ENCODE measurements at places on chromosomes 1 and 21.

- no peak for DNase-seq
Observed at GRCh38 chr1:53967409-53968124, 21.4 kb downstream of the LRRC42 start.

DNA sequence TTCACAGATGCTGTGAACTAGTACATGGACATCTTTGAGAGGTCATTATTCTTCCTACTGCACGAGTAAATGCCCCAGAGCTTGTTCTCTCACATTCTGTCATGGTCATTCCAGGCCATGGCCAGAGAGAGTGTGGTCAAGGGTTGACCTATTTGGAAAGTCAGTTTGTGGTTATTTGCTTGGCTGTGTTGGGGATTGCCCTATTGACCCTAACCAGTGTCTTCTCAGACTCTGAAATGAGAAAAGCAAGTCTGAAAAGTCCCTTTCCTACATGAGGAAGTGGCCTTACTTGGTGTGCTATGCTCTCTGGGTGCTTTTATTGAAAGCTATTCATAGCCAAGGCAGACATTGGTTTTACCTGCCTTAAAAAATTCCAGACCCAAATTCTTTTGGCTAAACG lies 26.6 kb downstream of the CLIC6 start:
- DNase-seq, result no peak

DNA sequence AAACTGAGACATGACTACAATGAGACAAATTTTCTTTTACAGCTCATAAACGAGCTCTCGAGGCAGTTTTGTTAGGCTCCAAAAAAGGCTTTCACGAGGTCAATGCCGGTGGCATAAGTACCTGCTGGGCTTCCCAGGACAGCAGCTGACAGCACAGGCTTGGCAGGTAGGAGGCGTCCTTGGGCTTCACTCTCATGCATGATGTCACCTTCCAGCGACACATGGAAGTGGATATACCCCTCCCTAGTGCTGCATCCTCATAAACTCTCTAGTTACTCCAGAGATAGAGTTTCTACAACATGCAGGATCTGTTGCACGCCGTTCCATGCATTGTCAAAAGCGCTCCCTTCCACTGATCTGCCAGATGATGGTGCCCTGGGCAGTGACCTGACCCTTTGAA lies 112.5 kb upstream of the PAXBP1 start:
- no peak for DNase-seq

DNA sequence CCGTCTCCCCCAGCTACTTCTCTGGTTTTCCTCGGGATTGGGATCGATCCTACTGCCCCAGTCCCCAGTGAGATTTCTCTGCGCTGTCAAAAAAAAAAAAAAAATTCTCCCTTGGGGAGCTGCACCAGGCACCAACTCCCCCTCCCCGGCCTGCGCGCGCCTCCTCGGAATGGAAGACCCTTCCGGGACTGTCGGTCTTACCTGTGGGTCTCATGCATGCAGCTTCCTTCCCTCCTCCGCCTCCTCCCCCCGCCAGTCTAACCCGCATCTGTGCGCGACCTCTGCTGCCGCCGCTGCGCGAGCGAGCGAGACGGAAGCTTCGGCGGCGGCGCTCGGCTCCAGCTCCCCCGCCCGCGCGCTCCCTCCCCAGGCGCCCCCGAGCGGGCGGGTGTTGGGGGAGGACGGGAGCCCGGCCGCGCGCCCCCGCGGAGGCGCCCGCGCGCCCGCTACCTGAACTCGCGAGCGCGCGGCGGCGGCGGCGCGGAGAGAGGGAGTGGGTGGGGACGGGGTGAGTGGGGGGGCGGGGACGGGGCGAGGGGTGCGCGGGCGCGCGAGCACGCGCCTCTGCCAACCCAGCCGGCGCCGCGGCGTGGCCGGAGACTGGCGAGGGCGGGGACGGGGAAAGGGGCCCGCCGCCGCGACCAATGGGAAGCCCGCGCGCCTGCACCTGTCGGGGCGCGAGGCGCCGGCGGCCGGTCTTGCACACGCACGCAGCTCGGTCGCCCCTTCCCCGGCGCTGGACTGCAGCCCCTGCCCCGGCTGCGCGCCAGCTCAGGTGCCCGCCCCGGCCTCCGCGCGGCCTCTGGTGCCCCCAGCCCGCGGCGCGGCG lies at the start of gene SUSD4:
Gene SUSD4 (minus strand): TSS at position 321 of the 829 bp plus-strand sequence. CDS start 751 bp downstream, outside the sequence.
- peak; percentile 45 for DNase-seq

GRCh38 chr1:161182214-161182613 lies 4.9 kb upstream of the B4GALT3 start:
- peak; percentile 58 for DNase-seq

- DNase-seq, result no peak
Observed at GRCh38 chr1:174314433-174314832, 133.3 kb upstream of the GPR52 start.

GRCh38 chr1:109823543-109824348 lies 60.0 kb upstream of the EPS8L3 start:
- DNase-seq, result peak; percentile 72

GRCh38 chr1:167738158-167738557 lies 16.4 kb downstream of the MPZL1 start:
- DNase-seq, result no peak

- DNase-seq, result no peak
Observed at GRCh38 chr1:184695023-184695422, 59.6 kb downstream of the EDEM3 start.

DNA sequence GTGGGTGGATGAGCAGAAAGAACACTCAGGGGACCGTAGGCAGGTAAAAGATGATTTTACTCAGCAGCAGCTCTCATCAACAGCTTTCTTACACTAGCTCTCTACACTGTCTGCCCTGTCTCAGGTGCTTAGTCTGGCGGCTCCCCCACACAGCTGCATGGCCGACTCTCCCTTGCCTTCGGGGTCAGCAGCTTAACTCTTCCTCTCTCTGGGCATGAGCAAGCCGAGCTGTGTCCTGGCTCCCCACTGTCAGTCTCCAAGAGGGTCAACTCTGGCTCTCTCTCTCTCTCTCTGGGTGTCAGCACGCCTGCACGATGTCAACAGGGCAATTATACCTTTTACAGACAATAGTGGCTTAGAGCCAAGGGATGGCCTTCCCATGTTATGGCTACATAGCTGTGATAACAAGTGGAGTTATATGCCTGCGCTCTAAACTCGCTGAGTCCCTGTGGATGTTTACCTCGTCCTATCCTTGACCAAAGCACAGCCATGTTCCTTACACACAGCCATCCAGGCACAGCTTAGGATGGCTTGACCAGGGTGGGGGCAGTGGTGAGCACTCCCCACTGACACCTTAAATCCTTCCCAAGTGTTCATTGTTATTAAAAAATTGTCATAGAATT lies 3.1 kb upstream of the BCL10 start:
- DNase-seq, result no peak

DNA sequence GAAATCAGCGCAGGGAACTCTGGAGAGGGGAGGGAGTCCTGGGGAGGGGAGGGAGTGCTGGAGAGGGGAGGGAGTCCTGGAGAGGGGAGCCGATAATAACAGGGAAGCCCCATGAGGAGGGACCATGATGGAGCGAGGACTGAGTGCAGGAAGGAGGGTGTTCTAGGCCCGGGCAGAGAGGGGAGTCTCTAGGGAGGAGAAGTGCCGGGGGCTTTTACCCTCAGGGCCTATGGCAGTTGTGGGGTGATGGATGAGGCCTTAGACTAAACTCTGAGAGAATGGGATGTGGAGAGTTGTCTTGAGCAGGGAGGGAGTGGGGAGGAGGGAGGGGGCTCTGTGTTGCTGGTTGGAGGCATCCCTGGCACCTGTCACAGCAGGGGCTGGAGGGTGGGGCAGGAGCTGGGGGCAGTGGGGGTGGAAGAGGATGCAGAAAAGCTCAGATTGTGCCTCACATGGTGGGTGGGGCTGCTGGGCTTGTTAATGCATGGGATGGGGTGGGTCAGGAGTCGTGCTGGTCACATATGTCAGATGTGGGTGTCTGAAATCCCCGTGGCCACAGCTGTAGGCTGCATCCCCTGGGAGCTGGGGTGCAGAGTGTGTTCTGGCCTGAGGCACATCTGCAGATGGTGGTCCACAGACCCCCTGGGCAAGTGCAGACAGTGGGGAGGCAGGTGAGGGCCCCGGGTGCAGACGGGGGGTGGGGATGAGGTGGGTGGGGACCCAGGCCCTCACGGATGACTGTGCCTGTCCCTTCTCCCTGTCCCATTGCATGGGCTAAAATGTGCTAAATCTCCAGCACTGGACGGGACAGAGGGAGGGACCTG lies 88.4 kb upstream of the COL6A1 start:
- DNase-seq, result no peak

DNA sequence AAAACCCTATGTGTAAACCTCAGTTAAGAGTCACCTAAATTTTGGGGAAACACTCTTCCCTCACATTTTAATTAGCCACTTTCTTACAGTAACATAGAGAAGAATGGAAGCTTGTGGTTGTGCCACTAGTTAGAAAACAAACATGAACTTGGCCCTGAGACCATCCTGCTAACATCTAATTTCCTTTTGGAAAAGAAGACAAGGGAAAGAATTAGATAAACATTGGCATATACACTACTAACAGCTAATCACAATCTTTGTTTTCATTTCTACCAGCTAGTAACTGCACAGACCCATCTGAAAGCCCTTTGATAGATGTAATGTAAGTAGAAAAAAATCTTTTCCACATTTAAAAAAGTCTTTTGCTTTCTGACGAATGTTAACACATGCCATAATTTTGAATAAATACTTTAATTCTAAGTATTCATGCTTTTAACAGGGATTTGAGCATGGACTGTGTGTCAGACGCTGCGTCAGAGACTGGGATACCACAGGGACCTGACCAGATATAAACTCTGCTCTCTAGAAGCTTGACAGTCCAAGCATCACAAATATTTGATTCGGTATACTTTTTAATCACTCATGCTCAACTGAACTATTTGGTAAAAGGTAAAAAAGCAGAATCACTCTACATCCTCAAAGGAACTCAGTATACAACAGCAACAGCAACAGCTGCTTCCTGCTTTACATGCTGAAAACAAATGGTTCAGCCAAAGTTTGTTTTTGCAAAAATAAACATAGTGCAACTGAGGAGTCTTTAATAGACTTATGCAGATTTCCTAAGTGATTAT lies 30.2 kb downstream of the DPH5 start:
- DNase-seq, result no peak

DNA sequence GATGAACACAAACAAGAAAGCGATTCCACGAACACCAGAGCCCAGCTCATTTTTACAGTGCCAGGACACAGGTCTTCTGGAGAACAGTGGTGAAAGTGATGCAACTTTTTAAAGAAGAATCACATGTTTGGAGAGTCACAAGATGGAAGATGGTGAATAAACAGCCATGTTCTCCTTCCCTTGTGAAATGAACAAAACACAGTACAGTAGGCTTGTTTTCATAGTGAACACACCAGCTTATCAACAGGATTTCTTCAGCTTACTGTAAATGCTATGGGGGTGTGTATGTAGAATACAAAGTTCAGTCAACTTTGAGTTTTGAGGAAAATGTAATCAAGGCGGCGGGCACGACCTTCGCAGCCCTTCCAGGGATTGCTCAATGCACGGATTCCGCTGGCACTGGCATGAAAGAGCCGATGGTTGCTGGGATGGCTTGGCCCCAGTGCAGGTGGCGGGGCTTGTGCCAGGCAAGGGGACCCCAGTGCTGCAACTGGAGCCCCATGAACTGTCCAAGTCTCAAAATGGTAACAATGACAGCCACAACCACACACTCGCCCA lies 9.7 kb downstream of the TMPRSS3 start:
- no peak for DNase-seq

GRCh38 chr1:147611586-147611985 lies 58.7 kb downstream of the ACP6 start:
- DNase-seq, result no peak

GRCh38 chr1:100597784-100598183 lies 59.8 kb downstream of the GPR88 start:
- DNase-seq, result no peak

GRCh38 chr1:245108246-245108645 lies 46.5 kb upstream of the KIF26B start:
- DNase-seq, result no peak

DNA sequence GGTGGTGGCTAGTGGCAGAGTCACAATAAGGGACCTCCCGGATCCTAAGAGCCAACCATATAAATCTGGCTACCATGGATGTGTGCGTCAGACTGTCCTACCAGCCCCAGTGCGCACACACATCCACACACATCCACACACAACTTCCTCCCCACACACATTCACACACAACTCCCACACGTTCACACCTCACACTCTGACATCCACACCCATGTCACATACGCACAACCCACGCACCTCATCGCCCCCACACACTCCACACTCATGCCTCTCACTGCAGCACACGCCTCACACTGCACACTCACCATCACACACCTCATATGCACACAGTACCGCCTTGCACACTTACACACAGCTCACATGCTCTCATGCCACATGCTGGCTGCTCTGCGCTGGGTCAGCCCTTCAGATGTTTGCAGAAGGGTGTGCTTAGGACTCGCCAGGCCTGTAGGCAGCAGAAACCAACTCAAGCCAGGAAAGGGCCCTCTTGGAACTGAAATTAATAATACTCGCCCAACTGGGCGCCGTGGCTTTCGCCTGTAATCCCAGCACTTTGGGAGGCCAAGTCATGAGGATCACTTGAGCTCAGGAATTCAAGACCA lies 3.0 kb downstream of the LDLRAD2 start:
- no peak for DNase-seq

DNA sequence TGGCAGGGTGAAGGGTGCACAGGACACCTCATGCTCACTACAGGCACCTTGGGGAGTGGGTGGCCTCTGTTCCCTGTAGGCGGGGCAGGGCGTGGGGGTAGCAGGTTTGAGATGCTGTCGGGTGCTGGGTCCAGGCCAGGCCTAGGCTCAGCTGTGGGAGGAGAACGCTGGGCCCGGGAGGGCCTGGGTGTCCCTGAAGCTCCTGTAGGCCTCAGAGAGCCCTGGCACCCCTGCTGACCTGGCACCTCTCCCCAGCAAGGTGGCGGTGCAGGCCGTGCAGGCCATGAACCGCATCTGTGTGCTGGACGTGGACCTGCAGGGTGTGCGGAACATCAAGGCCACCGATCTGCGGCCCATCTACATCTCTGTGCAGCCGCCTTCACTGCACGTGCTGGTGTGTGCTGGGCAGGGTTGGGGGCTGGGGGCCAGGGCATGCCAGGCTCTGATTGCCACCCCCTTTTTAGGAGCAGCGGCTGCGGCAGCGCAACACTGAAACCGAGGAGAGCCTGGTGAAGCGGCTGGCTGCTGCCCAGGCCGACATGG lies 2.5 kb upstream of the GJC2 start:
- DNase-seq, result no peak

Measured in AG20443 (cell line).